HFFc6 (cell line): ENCODE measurements at places on chromosomes 5 and 9.

GRCh38 chr9:94478755-94479730 lies 75.8 kb upstream of the PCAT7 start:
- no peak overlapping the region for H3K4me3 ChIP-seq
- H3K4me1 ChIP-seq, result no peaks in the 10 kb centered on the region
- H3K27ac ChIP-seq, result no peak overlapping the region
- H3K27me3 ChIP-seq, result peaks cover 13% of the 10 kb centered on the region
- DNase-seq, result no peak

- no peaks in the 10 kb centered on the region for H3K4me1 ChIP-seq
- H3K27me3 ChIP-seq, result no peaks in the 10 kb centered on the region
- no peak overlapping the region for H3K27ac ChIP-seq
- no peak overlapping the region for H3K4me3 ChIP-seq
These were observed 1125.4 kb downstream of the EFNA5 start for GRCh38 chr5:106545325-106545724.

DNA sequence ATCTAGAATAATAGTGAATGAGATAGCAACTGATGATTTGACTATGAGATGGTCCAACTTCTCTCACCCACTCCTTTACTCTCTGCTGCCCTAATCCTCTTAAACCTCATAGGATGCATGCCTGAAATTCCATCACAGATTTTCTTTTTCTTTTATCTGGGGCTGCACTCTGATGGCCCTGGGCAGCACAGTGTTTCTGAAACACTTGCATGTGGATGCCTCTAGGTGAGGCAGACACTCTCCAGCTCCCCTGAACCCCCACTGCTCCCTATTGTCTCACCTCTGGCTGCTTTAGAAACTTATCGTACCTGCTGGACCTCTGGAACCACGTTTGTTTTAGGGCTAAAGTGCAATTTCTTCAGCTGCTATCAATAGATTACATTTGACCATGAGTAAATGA lies 67.5 kb downstream of the HTR4 start:
- peaks cover 4% of the 10 kb centered on the region; the same call in 1 of the 2 replicates for H3K27me3 ChIP-seq
- no peaks in the 10 kb centered on the region for H3K4me1 ChIP-seq
- no peak overlapping the region for H3K27ac ChIP-seq
- no peak overlapping the region for H3K4me3 ChIP-seq
- H3K36me3 ChIP-seq, result no peaks in the 10 kb centered on the region
- no peak for DNase-seq

DNA sequence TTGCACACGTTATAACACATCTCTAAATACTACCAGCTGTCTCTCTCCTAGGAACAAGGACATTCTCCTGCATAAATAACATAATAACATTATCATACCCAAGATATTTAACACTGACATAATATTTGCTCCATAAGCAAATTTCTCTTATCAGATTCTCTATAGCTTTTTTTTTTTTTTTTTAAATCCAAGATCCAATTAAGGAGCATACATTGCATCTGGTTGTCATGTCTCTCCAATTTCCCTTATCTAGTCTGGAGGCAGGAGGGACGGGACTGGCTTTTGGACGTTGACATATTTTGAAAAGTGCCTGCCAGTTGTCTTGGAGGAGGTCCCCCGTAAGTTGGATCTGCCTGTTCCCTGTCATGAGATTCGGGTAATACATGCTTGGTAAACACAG lies 76.6 kb downstream of the RAPGEF1 start:
- H3K36me3 ChIP-seq, result peaks cover 16% of the 10 kb centered on the region
- H3K27me3 ChIP-seq, result no peaks in the 10 kb centered on the region
- no peak overlapping the region for H3K27ac ChIP-seq
- peaks cover 33% of the 10 kb centered on the region for H3K4me1 ChIP-seq

DNA sequence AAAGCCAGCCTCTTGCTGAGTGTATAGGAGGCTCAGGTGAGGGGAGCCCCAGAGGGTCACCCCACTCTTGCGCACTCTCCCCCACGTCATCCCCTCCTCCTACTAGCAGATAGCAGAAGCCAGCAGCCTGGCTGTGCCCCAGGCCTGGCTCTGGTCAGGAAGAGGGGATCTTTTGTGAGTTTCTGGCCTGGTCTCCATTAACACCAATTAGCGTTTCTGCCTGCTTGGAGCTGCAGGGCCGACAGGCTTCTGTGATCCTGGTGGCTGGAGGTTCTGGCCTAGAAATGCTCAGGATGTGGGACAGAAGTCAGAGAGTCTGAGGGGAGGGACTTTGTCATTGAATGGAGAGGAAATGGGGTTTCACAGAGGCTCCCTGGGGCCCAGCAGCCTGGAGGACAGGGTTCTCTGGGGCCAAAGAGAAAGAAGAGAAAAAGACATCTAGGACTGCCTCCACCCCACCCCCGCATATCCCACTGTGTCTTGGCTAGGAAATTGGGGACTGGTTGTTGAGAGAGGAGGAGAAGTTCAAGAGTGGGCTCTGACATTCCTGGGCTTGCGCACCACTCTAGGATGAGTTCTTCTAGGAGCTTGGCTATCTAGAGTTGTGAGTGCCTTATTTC lies 47.5 kb upstream of the ARAP3 start:
- H3K36me3 ChIP-seq, result no peaks in the 10 kb centered on the region
- no peak overlapping the region for H3K27ac ChIP-seq
- H3K4me1 ChIP-seq, result no peaks in the 10 kb centered on the region

GRCh38 chr5:66553916-66554575 lies 42.1 kb upstream of the MAST4 start:
- no peaks in the 10 kb centered on the region; the same call in 1 of the 2 replicates for H3K27me3 ChIP-seq
- H3K4me3 ChIP-seq, result no peak overlapping the region
- no peaks in the 10 kb centered on the region for H3K36me3 ChIP-seq
- H3K27ac ChIP-seq, result no peak overlapping the region
- no peak for DNase-seq
- no peaks in the 10 kb centered on the region for H3K4me1 ChIP-seq

DNA sequence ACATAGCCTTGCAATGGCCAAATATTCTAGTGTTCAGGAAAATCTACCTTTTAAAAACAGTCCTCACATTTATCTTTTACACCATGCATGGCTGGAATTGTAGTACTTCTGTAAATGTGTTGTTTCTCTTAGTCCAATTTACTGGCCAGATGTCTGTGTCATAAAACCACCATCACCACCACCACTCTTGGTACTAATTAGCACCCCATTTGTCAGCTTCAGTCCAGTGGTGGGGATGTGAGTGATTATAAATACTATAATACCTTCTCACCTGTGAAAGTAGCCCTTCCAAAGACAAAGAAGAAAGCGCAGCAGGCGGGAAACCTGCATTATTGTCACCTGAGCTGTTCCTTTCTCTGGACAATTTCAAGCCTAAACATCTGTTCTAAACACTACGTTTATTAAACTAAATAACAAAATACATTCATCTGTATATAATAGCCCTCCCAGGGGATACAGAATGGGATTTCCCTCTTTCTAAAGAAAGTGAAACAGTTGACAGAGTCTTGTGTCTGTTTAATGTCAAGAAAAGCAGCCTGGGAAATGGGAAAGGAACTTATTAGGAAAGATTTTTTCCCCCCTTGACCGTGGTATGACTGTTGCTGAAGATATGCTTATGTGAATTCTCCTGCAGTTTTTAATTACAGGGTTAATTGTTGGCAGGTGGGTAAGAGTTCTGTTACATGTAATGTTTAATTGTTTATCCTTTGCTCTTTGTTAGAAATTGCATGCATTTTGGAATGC lies 144.5 kb upstream of the NUDT12 start:
- no peak overlapping the region for H3K27ac ChIP-seq
- no peak overlapping the region for H3K4me3 ChIP-seq
- no peaks in the 10 kb centered on the region for H3K36me3 ChIP-seq
- no peaks in the 10 kb centered on the region; the same call in 1 of the 2 replicates for H3K27me3 ChIP-seq
- DNase-seq, result no peak

- H3K27me3 ChIP-seq, result peaks cover 3% of the 10 kb centered on the region
- peaks cover 56% of the 10 kb centered on the region for H3K4me1 ChIP-seq
- H3K27ac ChIP-seq, result no peak overlapping the region
- no peak for DNase-seq
- H3K36me3 ChIP-seq, result peaks cover 13% of the 10 kb centered on the region
These were observed 2.4 kb upstream of the STC2 start for GRCh38 chr5:173330338-173331206.

DNA sequence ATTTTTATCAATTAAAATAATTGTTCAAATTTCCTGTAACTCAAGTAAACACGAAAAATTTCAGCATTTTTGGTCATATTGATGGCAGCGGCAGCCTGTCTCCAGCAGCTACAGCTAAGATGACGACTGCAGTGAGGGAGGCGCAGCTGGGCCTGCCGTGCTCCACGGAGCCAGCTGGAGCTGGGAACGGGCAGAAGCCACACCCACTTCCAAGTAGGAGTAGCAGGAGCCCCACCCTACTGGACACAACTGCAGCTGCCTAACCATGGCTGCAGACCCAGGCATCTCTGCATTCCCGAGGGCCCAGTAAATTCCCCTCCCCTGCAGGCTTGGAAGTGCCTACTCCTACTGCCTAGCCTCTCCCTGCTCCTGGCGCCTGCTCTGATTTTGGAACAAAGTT lies 2031.7 kb downstream of the EFNA5 start:
- H3K27me3 ChIP-seq, result no peaks in the 10 kb centered on the region
- H3K4me3 ChIP-seq, result no peak overlapping the region
- H3K36me3 ChIP-seq, result peaks cover 5% of the 10 kb centered on the region

DNA sequence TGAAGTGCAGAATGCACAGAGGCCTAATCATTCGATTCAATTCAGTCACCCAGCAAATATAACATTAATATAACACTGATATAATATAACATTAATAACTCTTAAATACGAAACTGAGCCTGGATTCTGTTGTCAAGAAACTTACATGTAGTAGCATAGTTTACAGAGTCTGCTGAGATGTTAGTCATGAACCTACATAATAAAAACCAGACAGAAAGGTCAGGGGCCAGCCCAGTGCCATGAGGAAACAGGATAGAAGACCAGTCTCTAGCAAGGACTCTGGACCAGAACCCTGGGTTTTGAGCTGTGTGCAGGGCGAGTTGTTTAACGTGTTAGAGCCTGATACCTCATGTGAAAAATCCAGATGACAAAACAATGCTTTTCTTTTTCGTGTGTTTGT lies 234.7 kb downstream of the NR2F1-AS1 start:
- no peak overlapping the region for H3K27ac ChIP-seq
- H3K4me1 ChIP-seq, result peaks cover 21% of the 10 kb centered on the region
- DNase-seq, result no peak
- H3K4me3 ChIP-seq, result no peak overlapping the region
- no peaks in the 10 kb centered on the region for H3K36me3 ChIP-seq
- H3K27me3 ChIP-seq, result peaks cover 2% of the 10 kb centered on the region

DNA sequence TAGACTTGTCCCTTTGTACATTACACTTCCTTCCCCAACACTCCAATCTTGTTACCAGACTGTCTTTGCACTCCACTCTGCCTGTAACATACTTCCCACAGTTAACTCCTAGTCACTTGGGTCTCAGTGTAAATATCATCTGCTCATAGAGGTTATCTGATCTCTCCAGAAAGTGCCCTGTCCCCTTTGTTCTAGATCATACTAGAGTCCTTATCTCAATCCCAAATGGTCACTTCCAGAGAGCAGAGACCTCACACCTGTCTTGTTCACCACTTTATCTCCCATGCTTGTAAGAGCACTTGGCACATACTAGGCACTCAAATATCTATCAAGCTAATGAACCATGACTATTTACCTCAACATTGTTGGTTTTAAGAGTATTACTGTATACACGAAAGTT lies 30.4 kb downstream of the SETX start:
- H3K36me3 ChIP-seq, result peaks cover 58% of the 10 kb centered on the region
- no peak overlapping the region for H3K4me3 ChIP-seq
- no peak for DNase-seq
- peaks cover 8% of the 10 kb centered on the region for H3K4me1 ChIP-seq
- H3K27ac ChIP-seq, result no peak overlapping the region

GRCh38 chr9:70625078-70625477 lies 210.6 kb upstream of the KLF9 start:
- DNase-seq, result no peak
- H3K27ac ChIP-seq, result no peak overlapping the region
- peaks cover 6% of the 10 kb centered on the region; the same call in 1 of the 2 replicates for H3K27me3 ChIP-seq
- no peak overlapping the region for H3K4me3 ChIP-seq

DNA sequence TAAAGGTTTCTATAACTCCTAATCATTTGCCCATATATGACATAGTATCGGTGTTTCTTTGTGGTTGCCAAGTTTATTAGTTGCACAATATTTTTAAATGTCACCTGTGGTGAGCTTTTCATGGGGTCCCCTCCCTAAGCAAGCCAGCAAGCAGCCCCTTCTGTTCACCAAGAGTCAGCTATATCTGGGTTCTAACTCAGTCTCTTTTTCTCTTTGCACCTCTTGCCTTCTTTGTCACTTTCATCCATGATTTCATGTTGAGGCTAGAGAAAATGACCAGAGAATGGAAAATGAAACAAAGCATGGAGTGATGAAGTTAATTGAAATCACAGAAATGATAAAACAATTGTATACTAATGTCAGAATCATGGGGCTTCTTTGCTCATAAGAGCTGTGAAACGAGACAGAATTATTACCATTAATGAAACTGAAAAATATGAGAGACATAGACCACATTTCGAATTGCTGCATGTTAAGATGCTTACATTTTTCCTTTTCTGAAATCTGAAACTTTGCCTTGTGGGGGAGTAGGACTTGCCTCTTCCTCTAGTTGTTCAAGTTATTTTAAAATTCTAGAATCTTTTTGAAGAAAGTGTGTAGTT lies 75.7 kb downstream of the CAMK4 start:
- no peak overlapping the region for H3K4me3 ChIP-seq
- H3K27ac ChIP-seq, result no peak overlapping the region
- H3K27me3 ChIP-seq, result no peaks in the 10 kb centered on the region

- peaks cover 2% of the 10 kb centered on the region; the same call in 1 of the 2 replicates for H3K27me3 ChIP-seq
- H3K4me1 ChIP-seq, result peaks cover 9% of the 10 kb centered on the region
- H3K27ac ChIP-seq, result no peak overlapping the region
- DNase-seq, result no peak
- H3K36me3 ChIP-seq, result no peaks in the 10 kb centered on the region
These were observed 3.3 kb downstream of the OR1L8 start for GRCh38 chr9:122579874-122580273.

- peaks cover 38% of the 10 kb centered on the region for H3K4me1 ChIP-seq
- no peak overlapping the region for H3K4me3 ChIP-seq
- DNase-seq, result no peak
- no peak overlapping the region for H3K27ac ChIP-seq
- H3K27me3 ChIP-seq, result peaks cover 10% of the 10 kb centered on the region
These were observed 5.4 kb upstream of the TIFAB start for GRCh38 chr5:135457424-135458071.

DNA sequence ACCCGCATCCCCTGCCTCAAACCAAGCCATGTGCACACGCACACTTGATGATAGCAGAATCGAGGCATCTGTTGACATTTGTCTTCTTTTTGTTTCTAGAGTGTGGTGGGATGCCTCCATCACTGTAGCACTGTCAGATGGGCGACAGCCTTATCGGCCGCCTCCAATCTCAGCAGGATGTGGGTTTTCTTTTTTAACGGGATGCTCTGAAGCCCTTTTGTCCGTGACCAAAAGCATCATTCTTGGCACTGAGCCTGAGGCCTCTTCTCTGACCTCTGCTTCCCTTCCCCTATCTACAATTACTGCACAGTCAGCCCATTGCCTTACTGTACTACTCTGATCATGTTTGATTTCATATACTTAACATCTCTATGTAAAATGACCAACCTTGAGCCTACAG lies 78.3 kb downstream of the LMNB1 start:
- no peak overlapping the region for H3K27ac ChIP-seq
- no peak overlapping the region for H3K4me3 ChIP-seq
- no peaks in the 10 kb centered on the region for H3K4me1 ChIP-seq
- peaks cover 9% of the 10 kb centered on the region; the same call in 1 of the 2 replicates for H3K36me3 ChIP-seq
- H3K27me3 ChIP-seq, result no peaks in the 10 kb centered on the region; the same call in 1 of the 2 replicates
